ENCODE measurements at places on chromosomes 1 and 21.
A peak's percentile ranks its signal among the peaks of the same experiment; 100 is the strongest.

GRCh38 chr1:86016076-86016759, 140.4 kb downstream of the COL24A1 start:
- DNase-seq = no peak

DNA sequence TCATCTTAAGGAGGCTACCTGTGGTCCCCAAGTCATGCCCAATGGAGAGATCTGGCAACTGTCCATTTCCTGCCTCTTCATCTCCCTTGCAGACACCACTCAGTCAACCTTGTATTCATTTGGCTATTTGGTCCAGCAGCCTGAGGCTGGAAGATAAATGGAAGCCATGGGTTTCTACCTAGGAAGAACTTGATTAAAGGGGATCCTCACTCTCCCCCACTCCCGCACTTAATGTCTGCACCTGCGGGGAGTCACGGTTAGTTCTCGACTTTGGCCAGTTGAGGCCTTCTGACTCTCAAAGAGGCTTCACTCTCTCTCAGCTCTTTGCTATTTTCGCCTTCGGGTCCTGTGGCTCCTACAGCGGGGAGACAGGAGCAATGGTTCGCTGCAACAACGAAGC, 8.4 kb upstream of the ATXN7L2 start:
- DNase-seq = no peak

DNA sequence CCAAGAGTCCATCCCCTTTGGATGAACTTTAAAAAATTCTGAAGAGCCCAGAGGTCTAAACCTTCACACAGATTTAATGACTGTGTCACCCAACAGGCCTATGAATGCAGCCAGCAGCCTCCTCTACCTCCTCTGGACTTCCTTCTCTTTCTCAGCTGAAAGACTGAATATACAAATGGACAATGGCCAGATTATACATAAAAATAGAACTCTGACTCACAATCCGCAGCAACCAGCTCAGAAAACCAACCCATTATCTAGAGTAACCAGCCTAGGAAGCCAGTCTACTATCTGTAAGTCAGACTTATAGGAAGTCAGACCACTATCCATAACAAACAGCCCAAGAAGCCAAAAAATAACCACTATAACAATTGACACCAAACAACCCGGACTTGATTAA, 224.5 kb downstream of the ASTN1 start:
- no peak for DNase-seq

- DNase-seq = peak; percentile 16
Observed at GRCh38 chr1:50750021-50750619, 209.9 kb downstream of the FAF1 start.

DNA sequence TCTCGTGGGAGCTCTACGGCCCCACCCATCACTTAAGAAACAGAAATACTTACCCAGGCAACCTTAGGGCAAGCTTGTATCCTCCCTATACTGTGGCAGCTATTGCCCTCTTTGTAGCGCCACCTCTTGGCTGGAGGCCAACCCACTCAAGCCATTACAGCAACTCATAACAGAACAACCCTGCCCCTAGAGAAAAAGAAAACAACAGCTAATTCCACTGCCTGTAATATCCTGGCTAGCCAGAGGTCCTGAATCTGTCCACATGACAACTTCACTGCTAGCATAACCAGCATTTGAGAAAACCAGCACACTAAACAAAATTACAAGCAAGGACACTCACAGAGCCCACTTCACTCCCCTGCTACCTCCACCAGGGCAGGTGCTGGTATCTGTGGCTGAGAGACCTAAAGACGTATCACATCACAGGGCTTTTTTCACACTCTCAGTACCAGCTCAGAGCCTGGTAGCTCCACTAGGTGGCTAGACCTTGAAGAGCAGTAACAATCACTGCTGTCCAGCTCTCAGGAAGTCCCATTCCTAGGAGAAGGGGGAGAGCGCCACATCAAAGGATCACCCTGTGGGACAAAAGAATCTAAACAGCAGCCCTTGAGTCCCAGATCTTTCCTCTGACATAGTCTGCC, 14.5 kb upstream of the MX1 start:
- DNase-seq = no peak

DNA sequence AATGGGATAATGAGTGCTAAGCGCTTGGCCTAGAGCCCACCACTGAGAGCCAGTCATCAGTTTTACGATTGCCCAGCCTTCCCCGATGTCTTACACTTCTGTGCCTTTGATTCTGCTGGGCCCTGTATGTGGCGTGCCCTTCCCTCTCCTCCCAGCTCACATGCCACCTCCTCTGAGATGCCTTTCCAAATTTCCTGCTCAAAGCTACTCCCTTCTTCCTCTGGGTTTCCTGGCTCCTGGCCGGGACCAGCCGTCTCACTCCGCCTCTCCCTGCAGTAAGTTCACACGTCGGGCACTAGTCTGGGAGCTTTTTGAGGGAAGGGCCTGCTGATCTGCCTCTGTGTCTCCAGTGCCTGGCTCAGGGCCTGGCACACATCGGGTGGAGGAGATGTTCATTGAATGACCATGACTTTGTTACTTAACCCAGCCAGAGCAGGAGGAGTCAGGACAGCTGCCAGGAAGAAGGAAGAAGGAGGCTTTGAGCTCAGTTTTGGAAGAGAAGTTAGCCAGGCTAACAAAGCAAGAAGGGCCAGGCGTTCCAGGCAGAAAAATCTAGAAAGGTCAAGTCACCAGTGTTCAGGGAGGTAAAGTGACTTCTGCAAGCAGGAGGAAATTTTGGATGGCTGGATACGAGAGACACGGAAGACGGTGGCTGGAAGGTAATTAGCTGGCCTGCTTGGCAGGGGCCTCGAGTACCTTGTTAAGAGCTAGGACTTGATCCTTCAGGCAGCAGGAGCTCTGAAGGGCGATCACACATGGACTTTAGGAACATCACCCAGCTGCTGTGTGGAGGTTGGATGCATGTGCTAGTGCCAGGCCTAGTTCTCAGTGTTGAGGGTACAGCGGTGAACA, 63.6 kb downstream of the EPHB2 start:
- no peak for DNase-seq
